Fibroblast of skin of abdomen (primary cell): ENCODE measurements at places on chromosomes 6 and 20.

DNA sequence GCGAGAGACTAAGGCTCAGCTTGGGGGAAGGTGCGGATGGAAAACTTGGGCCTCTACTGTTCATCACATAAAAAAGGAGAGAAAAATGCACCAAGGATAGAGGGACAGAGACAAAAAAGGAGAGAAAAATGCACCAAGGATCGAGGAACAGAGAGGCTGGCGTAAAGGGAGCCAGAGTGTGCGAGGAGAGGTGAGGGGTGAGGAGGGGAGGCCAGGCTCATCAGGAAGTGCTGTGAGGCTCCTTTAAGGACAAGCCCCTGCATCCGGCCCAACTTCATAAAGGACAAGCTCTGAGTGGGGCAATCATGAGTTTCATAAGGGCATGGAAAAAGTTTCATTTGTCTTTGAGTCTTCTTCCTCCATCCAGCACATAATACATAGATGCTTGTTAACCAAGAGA is 117.2 kb upstream of the NXT1 start:
- no peak for DNase-seq

DNA sequence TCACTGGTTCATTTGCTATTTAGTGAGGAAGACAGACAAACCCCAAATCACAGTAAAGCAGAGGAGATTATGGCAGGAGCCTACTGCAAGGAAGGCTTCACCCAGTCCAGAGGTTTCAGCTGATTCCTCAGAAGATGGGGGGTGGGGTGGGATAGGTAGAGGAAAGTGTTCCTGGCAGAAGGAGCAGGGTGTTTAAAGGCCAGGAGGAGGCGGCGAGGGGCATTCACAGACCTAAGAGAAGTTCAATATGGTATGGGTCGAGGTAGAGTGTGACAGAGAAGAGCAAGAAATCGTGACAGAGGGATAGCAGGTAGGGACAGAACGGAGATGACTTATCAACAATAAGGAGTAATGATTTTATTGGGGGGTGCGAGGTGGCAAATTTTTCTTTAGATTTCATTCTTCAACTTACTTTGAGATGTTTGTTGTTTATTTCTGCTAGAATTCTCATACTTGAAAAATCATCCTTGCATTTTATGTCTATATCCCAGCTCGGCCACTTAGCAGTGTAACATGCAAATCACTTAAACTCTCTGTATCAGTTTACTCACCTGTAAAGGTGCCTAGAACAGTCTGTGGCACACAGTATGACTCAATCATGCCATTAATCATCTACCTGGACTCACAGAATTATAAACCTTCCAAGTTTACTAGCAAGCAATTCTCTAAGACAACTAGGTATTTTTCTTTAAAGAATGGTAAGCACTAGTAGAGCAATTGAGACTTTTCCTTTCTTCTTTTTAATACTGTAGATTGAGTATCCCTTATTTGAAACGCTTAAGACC is 176.7 kb downstream of the REV3L start:
- no peak for DNase-seq

GRCh38 chr6:34680802-34681515 is 15.6 kb downstream of the ILRUN start:
- DNase-seq, result peak; percentile 63

DNA sequence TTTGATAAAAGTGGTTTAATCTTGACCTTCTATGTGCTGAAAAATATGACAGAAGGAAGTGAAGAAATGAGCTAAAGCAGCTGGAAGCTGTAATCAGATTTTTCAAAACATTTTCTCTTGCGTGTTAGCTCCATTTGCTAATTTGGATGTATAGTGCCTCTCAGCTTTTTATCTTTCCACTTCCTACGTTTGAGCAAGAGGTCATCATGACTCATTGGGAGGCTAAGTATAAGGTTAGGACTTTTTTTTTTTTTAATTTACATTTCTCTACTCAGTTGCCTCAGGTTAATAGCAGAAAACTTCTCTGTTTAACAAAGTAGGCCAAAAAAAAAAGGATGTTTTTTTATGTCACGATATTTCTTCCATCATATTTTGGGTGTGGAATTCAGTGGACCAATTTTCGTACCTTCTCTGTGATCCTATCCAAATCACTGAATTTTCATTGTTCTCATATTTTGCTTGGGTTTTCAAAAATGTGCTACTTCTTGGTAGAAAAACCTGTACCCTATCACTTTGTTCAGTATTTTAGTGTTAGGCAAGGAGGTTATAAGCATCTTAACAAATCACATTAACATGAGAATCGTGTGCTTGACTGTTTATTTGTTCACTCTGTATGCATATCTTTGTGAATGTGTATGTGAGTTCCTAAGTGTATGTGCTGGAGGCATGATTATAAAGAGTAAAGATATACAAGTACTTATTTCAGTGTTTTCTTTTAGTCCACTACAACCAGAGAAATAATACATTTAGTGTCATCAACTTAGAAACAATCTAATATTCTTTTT is 1028.3 kb upstream of the EYS start:
- peak; percentile 8 for DNase-seq

- no peak for DNase-seq
Observed at GRCh38 chr6:166228839-166229528, 61.3 kb upstream of the TBXT start.
